ENCODE measurements at places on chromosomes 12 and 14.

DNA sequence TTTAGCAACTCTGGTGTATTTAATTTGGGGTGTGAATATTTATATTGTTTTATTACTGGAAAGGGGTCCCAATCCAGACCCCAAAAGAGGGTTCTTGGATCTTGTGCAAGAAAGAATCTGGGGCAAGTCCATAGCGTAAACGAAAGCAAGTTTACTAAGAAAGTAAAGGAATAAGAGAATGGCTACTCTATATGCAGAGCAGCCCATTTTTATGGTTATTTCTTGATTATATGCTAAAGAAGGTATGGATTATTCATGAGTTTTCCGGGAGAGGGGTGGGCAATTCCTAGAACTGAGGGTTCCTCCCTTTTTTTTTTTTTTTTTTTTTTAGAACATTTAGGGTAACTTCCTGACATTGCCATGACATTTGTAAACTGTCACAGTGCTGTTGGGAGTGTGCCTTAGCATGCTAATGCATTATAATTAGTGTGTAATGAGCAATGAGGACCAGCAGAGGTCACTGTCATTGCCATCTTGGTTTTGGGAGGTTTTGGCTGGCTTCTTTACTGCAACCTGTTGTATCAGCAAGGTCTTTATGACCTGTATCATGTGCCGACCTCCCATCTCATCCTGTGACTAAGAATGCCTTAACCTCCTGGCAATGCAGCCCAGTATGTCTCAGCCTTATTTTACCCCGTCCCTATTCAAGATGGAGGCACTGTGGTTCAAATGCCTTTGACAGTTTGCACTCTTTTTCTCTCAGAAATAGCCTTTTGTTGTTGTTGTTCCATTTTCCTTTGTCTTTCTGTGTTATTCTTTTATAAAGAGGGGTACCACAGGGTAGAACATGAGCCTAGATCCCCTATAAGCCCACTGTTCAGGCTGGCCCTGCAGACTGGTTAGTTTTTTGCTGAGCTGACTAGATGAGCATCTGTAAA, 75.5 kb upstream of the DCD start:
- DNase-seq: no peak

DNA sequence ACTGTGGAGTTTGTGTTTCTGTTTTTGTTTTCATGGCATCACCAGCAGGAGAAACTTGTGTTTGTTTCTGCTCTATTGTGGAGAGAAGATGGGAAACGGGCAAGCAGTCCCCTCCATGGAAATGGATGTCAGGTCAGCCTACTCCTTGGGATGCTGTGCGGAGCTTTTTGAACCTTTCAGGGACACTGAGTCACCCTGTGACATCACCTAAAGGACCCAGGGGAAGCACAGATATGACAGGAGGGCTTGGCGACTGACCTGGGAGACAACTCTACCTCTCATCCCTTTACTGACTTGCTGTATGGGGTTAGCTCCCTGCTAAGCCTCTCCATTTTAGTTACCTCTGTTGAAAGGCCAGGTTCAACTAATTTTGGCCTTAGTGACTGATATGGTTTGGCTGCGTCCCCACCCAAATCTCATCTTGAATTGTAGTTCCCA, 706.9 kb upstream of the TMEM132C start:
- DNase-seq: no peak

- no peak for DNase-seq
Measured at GRCh38 chr12:122845041-122845864, 10.0 kb downstream of the HIP1R start.

- DNase-seq: no peak
Measured at GRCh38 chr14:85688006-85688405, 158.1 kb downstream of the FLRT2 start.

DNA sequence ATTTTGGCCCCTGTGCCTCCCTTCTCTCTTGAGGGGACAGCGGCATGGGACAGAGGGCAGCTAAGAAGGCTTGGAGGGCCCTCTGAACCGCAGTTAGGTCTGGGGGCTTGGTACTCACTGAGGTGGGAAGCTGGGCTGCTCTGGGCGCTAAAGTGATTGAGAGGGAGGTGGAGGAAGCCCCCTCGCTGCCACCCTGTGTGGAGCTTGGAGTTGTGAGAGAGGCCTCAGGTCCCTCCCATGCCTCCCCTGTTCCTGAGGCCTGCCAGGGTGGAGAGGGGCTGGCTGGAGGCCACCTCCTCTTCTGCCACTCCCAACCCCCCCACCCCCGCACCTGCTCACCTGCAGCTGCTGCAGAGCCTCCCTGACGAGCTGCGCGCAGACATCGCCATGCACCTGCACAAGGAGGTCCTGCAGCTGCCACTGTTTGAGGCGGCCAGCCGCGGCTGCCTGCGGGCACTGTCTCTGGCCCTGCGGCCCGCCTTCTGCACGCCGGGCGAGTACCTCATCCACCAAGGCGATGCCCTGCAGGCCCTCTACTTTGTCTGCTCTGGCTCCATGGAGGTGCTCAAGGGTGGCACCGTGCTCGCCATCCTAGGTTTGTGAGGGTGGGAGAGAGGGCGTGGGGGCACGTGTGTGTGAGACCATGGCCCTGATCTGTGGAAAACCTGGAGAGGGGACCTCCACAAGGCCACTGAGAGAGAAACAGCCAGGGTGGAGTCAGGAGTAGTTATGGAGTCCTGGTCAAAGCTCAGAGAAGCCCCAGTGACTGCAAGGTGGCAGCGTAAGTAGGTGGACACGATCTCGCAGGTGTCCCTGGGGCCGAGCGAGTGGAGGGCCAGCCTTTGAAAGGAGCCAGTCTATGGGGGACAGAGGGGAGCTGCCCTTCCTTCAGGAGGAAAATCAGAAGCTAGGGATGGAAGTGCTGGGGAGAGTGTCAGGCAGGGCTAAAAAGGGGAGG, 11.2 kb downstream of the KCNH3 start:
- DNase-seq: no peak

GRCh38 chr14:61476754-61477410, 155.5 kb downstream of the PRKCH start:
- DNase-seq: peak; percentile 90

- no peak for DNase-seq
Measured at GRCh38 chr12:77847060-77847541, 16.4 kb downstream of the NAV3 start.

Data from CD4-positive, alpha-beta T cell treated with Interleukin-4 for 1 hour (primary cell).